Activated T-cell treated with anti-CD3 and anti-CD28 coated beads, Interleukin-2, amount 50 U/mL, for 72 hours (primary cell): ENCODE measurements at places on chromosomes 5 and 9. TPM values are rescaled to one million over a fixed set of nuclear protein-coding genes. Genes with fewer than 3 reads are reported as not detected.

- no peak overlapping the region for H3K27ac ChIP-seq
- no peaks in the 10 kb centered on the region for H3K27me3 ChIP-seq
Observed at GRCh38 chr9:117104716-117105495, 310.0 kb downstream of the ASTN2 start.

Gene TAS2R1
- total RNA-seq, result not detected

Gene PCDHB6
- total RNA-seq, result not detected

Gene PAPPA
- not detected for total RNA-seq

DNA sequence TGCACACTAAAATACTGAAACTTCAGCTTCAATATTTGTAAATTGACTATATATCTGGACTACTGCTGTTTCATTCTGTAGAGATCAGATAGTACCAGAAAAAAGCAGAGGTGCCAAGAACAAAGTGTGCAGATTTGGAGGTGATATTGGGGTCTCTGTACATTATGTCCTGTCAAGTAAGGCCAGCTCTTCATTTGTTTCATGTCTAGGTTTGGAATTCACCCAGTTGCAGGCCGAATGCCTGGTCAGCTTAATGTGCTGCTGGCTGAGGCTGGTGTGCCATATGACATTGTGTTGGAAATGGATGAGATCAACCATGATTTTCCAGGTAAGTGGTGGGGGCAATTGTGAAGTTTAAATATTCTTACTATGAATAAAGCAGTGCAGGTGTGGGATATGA lies 96.9 kb downstream of the NNT start:
- peaks cover 21% of the 10 kb centered on the region for H3K36me3 ChIP-seq
- no peaks in the 10 kb centered on the region for H3K27me3 ChIP-seq

- H3K4me3 ChIP-seq, result no peak overlapping the region
- peak; percentile 7 for DNase-seq
- no peaks in the 10 kb centered on the region for H3K36me3 ChIP-seq
- no peaks in the 10 kb centered on the region for H3K27me3 ChIP-seq
- no peak overlapping the region for H3K27ac ChIP-seq
Observed at GRCh38 chr5:157046041-157046440, 12.9 kb downstream of the HAVCR1 start.

GRCh38 chr9:123659358-123659757 lies 270.6 kb downstream of the DENND1A start:
- DNase-seq, result no peak
- H3K4me1 ChIP-seq, result no peaks in the 10 kb centered on the region
- no peaks in the 10 kb centered on the region for H3K27me3 ChIP-seq

GRCh38 chr5:163695830-163696578 lies 190.6 kb downstream of the MAT2B start:
- H3K27ac ChIP-seq, result no peak overlapping the region
- H3K4me3 ChIP-seq, result no peak overlapping the region
- peak; percentile 0 for DNase-seq
- H3K36me3 ChIP-seq, result no peaks in the 10 kb centered on the region
- no peaks in the 10 kb centered on the region for H3K4me1 ChIP-seq

Gene PCDHGA9
- total RNA-seq, result 0.10 TPM

GRCh38 chr5:3336666-3337065 lies 259.0 kb upstream of the IRX1 start:
- no peak for DNase-seq
- H3K4me1 ChIP-seq, result no peaks in the 10 kb centered on the region
- H3K4me3 ChIP-seq, result no peak overlapping the region
- H3K27ac ChIP-seq, result no peak overlapping the region
- no peaks in the 10 kb centered on the region for H3K36me3 ChIP-seq
